SW480 (cell line): ENCODE measurements at places on chromosomes 1 and 21.

DNA sequence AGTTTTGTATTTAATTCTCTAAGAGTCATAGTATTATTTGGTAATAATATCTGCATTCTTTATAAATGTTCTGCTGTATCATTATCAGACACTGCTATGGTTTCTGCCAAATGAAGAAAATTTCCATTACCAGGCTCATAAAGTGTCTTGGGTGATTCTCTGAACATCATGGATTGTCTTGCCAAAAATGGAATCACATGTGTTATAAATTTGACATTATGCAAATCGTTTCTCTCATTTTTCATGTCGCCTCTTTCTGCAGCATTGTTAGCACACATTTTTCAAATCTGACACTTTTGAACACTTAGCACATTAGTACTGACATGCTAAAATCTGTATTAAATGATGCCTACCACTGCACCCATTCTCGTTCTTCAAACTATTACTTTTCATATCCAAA lies 74.2 kb upstream of the NEK7 start:
- no peak for DNase-seq

GRCh38 chr1:231507476-231508355 lies 20.8 kb upstream of the TSNAX start:
- no peak for DNase-seq

- DNase-seq, result no peak
Measured at GRCh38 chr1:160340146-160340545, 2.9 kb downstream of the COPA start.

DNA sequence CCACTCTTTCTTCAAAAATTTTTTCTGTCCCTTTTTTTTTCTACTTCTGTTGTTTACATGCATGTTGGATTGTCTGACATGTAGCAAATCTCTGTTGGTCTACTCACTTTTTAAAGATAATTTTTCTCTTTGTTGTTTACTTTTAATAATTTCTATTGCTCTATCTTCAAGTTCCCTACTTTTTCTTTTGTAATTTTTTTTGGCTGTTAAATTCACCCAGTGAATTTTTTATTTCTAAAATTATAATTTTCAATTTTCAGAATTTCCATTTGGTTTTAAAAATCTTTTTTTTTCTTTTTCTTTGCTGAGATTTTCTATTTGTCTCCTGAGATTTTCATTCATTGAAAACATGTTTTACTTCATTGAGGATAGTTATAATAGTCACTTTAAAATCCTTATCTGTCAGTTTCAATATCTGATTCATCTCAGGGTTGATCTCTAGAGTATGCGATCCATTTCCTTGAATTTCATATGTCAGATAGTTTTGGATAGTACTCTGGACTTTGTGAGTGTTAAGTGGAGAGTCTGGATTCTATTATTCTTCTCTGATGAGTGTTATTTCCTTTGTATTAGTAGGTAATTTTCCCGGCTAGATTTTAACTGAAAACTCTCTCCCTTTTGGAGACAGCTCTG lies 1.6 kb upstream of the TSEN15 start:
- DNase-seq, result no peak

DNA sequence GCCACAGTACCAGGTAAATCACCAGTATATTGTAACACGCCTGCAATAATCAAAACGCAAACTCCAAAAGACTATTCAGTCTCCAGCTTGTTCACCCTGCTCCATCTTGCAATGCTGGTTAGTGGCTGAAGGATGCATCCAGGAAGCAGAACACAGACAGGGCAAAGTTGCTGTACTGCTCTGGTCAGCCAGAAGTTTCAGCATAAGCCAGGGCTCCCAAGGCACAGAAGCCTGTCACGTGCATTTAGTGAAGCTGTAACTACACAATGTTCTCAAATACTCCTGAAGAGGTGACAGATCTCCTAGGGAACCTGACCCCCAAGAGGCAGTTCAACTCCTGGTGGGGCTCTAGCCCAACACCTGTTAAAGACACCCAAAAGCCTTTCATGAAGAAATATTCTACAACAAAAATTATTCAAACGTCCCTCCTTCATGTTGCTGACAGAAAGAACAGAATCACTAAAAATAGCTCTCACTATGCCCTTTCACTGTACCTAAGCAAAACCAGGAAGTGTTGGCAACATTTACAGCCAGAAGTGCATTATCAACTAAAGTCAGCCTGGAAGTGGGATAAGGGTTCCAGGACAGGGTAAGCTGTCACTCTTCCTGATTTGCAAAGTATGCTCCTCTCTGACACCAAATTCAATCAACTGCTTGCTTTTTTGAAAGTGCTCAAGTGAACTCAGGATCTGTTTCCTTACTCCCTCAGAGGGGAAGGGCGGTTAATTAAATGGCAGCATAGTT lies 52.1 kb downstream of the SLC35D1 start:
- DNase-seq, result no peak

DNA sequence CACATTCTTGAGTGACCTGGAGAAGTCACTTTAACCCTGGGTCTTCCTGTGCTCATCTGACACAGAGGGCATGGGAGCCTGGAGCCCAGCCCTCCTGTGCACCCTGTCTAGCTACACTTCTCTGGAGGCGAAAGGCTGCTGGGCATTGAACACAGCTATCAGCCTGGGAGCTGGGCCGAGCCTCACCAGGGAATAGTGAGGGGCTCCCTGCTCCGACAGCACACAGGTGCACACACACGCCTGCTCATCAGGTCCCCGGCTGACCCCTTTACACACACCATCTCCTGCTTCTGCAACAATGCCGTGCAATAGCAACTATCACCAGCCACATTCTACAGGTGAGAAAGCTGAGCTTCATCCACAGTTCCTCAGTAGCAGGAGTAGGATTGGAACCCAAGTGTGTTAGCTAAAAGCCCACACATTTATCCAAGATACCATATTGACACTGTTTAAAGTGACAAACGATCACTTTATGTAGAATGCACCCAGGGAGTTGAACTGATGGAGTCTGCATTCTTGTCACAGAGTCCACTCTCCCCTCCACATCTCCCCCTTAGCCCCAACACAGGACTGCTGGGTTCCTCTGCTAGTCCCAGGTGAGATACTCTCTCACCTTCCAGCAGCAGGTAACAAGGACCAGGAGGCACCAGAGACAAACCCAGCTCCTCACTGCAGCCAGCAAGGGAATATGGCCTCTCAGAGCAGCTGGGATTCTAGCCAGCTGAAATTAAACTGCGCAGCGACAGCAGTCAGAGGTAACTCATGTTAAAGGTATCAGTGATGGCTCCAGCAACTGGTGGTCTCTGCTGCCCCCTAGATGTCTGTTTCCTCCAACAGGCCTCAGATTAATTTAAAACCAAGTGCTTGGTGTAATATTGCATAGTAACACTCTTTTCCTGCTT lies 18.3 kb upstream of the CAPN8 start:
- peak; percentile 68 for DNase-seq

GRCh38 chr1:88943241-88943640 lies 49.2 kb downstream of the KYAT3 start:
- no peak for DNase-seq

DNA sequence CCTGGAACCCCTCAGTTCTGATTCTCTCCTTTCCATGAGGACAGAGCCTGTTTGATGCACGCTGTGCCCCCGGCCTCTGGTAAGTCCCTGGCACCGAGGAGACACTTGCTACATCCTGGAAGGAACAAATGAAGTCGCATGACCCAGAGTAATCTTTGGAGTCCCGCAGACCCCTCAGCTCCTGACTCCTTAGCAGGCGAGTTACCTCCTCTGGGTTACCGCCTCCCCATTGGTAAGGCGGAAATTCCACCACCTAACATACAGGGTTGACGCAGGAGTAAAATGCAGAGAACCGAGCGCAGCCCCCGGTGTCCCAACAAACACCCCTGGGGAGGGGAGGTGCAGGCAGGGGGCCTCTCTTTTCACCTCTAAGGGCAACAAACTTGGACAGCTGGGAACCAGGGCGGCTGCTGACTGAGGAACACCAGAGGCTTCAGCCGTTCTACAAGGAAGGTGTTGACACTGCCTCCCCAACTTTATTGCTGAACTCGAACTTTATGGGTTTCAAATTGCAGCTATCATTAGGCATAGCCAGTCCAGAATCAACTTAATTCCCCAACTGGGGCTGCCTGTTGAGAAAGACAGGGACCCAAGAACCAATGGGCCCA lies 115.3 kb upstream of the IFFO2 start:
- no peak for DNase-seq

DNA sequence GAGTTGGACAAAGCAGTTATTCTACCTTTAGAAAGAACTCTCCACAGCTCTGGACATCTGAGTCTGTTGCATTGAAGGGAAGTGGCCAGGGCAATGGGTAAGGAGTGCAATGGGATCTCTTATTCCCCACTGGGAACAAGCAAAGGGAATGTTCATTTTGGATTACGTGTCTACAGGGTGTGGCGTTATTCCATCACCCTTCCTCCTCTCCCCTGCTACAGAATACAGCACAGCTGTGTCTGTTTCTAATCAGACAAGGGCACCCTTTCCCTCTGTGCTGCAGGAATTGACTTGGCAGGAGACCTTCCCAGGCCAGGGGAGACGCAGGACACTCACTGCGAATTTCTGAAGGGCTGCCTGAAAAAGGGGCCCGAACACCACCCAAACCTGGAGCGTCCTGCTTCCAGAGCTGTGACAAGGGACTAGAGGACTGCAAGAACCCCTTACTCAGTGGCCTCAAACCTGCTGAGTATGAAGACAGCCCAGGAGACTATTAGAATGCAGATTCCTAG lies 163.6 kb upstream of the RAB4A start:
- no peak for DNase-seq

- DNase-seq, result no peak
Measured at GRCh38 chr1:5888606-5889211, 103.5 kb downstream of the NPHP4 start.

GRCh38 chr1:222754366-222755139 lies 17.6 kb downstream of the FAM177B start:
- DNase-seq, result no peak

DNA sequence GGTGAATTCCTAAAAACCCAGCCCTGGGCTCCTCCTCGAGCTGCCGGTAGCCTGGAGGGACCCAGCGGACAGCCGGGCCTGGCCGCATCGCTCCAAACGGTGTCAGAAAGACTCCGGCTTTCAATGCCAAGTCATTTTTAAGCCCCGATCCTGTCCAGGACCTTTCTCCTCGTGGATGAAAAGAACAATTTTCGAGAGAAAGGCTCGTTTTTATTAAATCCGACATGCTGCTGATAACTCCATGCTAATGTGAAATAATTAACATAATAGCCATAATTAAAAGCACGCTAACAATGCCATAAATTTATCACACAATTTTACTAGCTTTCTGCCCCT lies 4.6 kb upstream of the FOXD3 start:
- DNase-seq, result no peak

- DNase-seq, result no peak
Measured at GRCh38 chr21:31290765-31291164, 53.3 kb downstream of the TIAM1 start.

GRCh38 chr1:17060306-17060749 lies 6.5 kb upstream of the SDHB start:
- DNase-seq, result no peak

GRCh38 chr1:38929054-38929453 lies 12.6 kb downstream of the RHBDL2 start:
- DNase-seq, result no peak

DNA sequence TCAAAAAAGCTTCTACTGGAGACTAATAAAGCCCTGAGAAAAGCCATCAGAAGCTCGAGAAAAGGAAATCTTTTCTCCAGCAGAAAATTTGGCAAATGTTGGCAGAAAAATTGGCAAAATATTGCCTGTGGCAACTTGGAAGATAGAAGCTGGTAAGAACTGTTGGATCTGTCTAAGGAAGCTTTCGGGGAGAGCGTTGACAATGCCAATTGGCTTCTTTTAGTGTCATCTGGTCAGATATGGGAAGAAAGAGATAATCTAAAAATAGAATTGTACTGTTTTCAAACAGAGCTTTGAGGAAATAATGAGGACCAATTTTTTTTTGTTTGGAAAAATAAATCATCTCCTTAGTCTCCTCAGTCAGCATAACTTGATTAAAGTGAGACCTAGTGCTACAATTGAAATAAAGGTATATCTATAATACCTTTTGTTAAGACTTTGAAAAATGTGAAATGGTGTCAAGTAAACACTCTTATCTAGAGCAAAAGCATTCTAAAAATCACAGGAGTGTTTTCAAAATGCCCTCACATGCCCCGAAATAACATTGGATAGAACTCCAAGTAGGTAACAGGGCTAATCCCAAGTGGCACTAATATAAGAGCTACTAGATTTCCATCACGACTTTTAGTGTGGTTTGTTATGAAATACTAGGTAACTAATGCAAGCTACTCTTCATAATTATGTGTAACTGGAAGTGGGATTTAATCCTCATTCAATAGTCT lies 882.2 kb upstream of the B3GALT2 start:
- no peak for DNase-seq

- DNase-seq, result no peak
Measured at GRCh38 chr1:33137800-33138199, 44.0 kb downstream of the TRIM62 start.

- DNase-seq, result peak; percentile 52
Measured at GRCh38 chr1:154221278-154222001, 685 bp downstream of the UBAP2L start.

GRCh38 chr1:100009458-100009857 lies 39.7 kb downstream of the SLC35A3 start:
- DNase-seq, result no peak

DNA sequence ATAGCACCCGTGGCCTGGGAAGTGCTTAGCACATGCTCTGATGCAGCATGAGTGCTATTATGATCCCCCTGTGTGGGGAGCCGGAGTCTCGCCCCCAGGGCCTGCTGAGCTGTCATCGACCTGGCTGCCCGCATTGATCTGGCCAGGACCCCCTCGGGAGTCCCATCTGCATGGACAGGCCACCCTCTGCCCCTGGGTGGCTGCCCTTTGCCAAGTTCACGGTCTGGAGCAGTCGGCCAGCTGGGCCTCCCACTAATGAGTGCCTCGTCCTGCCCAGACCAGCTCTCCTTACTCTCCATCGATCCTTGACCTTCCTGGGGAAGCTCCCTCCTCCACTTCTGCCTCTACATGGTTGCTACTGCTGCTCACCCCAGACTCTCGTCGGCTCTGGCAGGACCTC lies 121.8 kb upstream of the RUNX3 start:
- no peak for DNase-seq

- peak; percentile 74 for DNase-seq
Measured at GRCh38 chr1:61093525-61094137, 11.3 kb downstream of the NFIA start.

- DNase-seq, result no peak
Measured at GRCh38 chr1:158700552-158700951, at the start of gene OR6K2. TSS of gene OR6K2 (minus strand) at chr1:158700652. CDS start at chr1:158700652, 0 bp downstream.

DNA sequence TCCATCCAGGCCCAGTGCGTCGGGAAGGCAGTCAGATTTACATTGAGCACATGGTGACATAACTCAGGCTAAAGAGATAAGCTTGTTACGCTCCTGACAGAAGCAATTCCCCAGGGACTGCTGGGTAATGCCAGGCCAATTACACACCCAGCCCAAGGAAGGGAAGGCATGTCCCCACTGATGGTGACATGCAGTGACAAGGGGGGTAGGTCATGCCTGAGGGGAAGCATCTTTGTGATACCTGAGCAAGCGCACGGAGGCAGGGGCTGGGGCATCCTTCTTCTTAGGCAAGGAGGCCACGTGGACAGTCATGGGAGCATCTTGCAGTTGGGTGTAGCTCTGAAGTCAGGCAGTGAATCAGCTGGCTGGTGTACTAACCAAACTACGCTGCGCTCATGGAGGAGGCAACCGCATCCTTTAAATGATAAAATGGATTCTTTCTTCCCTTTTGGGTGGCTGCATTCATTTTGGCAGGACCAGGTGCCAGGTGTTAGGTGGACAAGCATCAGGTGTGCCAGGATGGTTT lies 39.6 kb upstream of the GRIK3 start:
- DNase-seq, result no peak

- DNase-seq, result no peak
Measured at GRCh38 chr1:26127235-26128163, 15.9 kb downstream of the PDIK1L start.

GRCh38 chr1:112172294-112172882 lies 182.9 kb upstream of the KCND3 start:
- peak; percentile 21 for DNase-seq
